ENCODE measurements at places on chromosomes 1 and 21.

DNA sequence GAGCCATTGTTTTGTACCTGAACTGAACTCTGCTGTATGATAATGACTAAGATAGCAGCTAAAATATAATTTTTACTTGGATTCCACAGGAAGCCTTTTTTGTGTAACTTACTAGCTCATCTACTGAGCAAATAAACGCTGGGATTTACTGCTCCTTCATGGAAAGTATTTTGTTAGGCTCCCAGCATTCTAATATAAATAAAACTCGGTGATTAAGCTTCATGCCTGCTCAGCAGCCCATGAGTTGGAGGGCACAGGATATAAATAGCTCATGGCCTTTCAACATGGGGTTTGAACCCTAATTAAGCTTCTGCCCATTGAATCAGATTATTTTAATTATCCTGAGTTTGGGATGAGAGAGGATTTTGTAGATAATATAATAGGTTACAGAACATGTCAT is 180.0 kb downstream of the PCP4 start:
- DNase-seq: peak; percentile 18

DNA sequence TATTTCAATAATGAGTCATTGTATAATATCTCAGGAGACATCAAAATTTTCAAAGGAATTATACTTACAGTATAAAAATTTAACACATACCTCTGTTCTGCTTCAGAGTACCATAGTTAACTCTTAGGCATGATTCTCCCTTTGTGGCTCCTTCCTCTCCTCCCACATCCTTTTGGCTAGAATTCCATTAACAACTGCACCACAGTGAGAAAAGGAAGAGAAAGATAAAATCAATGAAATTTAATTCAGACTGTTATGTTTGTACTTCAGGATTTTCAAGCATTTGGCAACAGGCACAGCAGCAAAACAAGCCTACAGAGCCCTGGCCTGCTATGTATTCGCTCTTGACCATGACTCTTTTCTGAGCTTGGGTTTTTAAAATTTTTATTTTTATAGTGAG is 57.2 kb upstream of the SGIP1 start:
- DNase-seq: no peak

DNA sequence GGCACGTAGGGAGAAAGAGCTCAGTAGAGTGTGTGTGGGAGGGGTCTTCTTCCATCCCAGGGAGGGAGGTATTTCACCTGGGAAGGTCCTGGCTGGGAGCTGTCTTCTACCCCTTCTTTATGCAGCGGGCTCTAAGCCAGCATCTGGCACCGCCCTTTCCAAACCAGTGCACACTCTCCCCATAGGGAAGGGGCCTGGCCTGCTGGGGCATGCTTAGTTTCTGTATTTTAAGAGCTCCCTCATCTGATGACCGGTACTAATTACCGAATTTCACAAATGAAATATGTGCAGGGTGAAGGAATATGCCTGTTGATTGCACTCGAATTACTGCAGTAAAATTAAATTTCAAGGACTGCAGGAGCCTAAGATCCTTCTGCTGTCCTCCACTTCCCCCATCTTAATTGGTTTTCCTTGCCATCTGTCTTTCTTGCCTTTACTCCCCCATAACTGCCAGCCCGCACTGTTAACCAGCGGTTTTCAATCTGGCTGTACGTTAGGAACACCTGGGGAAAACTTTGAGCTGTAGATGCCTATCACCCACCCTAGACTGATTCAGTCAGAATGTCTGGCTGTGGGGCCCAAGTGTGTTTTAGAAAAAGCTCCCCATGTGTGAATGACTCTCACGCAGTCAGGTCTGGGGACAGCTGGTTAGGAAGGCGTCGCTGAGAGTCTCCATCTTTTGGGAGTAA is 20.1 kb downstream of the GALNT2 start:
- DNase-seq: no peak

DNA sequence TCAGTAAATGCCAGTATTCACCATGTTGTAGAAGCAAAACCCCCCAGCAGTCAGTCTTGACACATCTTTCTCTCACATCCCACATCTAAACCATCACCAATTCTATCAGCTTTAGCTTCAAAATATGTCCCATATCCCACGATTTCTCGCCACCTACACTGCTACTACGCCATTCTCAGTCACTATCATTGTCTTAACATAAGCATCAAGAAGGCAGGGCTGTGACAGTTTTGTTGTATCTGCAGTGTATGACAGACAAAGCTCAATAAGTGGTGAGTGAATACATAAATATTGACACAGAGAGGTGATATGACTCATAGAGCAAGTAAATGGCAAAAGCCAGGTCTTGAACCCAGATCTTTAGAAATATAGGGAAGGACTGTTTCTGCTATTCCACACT is 59.9 kb downstream of the JAK1 start:
- peak; percentile 94 for DNase-seq

GRCh38 chr1:237316352-237316751 is 274.4 kb downstream of the RYR2 start:
- DNase-seq: no peak

GRCh38 chr1:211479624-211480023 is 12.3 kb downstream of the RD3 start:
- DNase-seq: peak; percentile 22

DNA sequence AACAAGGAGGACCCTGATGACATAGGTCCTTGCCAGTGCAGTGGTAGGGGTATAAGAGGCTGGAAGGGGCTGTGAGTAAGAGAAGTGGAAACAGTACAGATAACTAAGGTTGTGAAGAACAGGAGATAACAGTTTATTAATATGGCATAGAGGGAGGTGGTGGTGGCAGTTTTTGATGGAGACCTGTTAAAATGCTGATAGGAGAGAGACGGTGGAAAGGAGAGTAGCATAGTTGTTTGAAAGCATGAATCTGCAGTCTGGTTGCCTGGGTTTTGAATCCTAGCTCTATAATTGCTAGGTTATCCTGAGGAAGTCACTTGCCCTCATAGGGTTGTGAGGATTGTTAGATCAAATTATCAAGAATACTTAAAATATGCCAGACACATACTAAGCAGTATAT is 19.4 kb downstream of the LRRC41 start:
- no peak for DNase-seq

GRCh38 chr1:48743480-48743879 is 33.2 kb downstream of the BEND5 start:
- DNase-seq: peak; percentile 59

All from DMS53 (cell line).